Stimulated activated CD8-positive, alpha-beta memory T cell treated with anti-CD3 and anti-CD28 coated beads, Interleukin-15, amount 100 ng/mL, for 1 hour (primary cell): ENCODE measurements at places on chromosomes 3 and 15.
A peak's percentile ranks its signal among the peaks of the same experiment; 100 is the strongest.

- DNase-seq = no peak
Observed at GRCh38 chr3:161940621-161940965, 444.0 kb downstream of the OTOL1 start.

DNA sequence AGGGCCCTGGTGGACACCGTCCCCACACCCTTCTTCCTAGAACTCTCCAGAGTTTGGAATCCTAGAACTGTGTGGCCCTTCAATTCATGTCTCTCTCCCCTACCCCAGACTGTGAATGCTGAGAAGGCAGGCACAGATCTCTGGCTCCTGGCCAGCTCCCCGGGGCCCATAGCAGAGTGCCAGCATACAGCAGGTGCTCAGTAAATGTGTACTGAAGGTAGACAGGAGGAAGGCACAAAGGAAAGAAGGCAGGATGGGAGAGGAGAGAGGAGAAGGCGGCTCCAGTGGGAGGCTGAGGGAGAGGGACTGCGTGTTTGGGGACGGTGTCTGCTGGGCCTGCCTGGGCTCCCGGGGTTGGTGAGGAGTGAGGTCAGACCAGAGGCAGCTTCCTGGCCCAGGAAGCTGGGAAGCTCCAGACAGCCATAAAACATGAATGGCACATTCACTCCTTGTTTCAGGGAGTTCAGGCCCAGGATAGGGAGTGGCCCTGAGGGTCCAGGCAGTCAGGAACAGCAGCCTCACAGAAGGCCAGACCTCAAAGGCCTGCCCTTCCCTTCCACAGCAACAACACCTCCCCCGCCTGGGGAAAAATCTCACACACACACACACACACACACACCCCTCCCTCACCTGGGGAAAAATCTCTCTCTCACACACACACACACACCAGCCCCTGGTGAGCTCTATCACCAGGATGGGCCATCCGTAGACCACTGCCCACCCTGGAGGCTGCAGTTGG is 137.1 kb upstream of the PRR20G start:
- no peak for DNase-seq

- peak; percentile 14 for DNase-seq
Observed at GRCh38 chr3:101643861-101644613, 32.9 kb downstream of the ZBTB11 start.

DNA sequence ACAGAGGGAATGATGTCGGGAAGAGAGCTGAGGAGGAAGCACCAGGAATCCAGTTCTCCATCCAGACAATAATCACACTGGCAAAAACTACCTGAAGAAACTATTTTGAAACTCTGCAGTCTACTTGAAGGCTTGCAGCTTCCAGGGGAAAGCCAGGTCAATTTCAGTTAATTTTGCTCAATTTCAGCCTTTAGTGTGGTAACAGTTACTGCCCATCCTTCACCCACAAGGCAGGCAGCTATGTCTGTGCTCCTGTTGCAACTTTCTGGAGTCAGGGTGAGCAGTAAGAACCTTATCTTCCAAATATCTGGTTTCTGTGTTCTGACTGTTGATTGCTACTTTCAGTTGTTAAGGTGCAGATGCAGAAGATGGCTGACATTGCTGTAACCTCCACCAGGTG is 221.7 kb downstream of the ADAMTS17 start:
- DNase-seq = no peak

GRCh38 chr3:30539206-30539605 is 67.2 kb upstream of the TGFBR2 start:
- no peak for DNase-seq

DNA sequence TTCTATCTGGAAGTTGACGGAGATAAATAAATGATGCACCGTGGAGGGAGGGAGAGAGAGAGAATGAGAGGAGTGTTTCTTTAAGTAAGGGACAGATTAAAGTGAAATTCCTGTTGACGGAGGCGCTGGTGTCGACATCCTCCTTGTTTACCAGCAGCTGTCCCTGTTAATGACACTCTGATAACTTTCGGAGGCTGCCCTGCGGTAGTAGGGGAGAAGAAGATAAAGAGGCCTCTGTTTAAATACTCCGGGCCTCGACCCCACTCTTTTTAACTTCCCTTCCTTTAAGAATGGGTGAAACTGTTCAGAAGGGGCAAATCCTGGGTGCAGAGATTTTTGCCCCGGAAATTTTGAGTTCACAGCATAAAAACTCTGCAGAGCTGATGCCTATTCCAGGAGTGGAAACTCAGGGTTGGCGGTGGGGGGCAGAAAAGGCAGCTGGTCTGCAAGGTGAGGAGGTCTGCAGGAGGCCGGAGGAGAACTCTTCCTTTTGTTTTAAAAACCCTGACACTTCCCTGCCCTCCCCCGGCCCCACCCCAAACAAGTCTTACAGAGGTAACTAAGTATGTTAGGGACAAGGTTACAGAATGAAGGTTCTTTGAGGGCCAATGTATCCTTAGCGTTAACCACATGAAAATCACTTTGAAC is 276.6 kb upstream of the NR2F2 start:
- DNase-seq = no peak

- no peak for DNase-seq
Observed at GRCh38 chr15:91238644-91239425, 138.8 kb downstream of the SV2B start.

DNA sequence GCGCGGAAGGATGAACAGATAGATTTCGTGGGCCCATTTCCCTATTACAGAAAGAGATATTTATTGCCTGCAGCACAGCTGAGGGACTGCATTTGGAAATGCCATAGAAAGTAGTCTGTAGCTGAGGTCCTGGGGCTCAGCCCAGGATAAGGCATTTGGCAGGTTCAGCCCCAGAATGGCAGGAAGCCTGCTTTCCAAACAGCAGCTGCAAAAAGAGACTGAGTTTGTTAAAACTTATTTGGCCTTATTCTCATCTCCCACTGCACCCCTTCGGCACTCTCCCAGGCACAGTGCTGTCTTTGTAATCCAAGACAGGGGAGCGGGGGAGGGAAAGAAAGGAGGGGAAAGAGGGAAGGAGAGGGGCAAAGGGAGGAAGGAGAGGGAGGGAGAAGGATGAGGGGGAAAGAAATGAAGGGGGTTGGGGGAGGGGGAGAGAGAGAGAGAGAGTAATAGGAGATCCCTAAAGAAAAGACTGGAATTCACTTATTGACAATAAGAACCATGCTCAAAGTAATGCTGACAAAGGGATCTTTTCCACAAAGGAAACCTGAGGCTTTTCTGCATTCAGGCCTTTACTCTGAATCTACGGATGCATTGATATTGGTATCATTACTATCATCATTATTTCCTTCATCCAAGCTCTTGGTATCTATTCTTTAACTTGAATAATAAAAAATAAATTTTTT is 94.0 kb upstream of the LRRN1 start:
- DNase-seq = no peak

DNA sequence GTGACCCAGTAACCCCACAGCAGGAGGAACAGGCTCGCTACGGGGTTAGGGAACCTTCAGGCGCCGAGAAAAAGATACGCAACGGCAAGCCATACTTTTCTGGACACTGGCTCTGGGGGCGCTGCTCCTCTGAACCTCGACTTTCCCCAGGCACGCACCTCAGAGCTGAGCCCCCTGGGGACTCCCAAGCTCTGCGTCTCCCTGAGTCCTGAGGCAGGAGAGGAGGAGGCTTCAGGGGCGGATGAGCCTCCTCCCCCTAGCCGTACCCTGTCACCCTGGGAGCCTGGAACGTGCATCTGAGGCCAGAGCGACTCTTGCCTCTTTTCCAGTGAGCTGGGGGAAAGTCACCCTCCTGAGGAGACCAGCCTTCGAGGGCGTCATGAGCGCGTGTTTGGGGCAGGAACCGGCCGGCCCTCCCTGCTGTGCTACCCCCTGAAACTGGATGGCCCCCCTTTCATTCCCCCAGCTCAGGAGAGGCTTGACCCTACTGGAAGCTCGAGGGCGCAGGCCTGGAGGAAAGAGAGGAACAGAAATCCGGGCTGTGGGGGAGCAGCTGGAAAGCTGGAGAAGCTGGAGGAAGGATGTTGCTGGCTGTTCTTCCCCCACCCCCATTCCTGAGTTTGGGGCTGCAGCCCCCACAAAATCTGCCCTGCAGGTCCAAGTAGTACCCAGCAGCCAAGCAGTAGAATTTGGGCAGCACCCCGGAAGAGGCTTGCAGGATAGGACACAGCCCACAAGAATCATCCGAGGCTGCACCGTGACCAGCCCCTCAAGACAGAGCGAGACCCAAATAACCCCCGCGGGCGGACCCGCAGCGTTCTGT is 25.1 kb upstream of the POLG start:
- no peak for DNase-seq

- no peak for DNase-seq
Observed at GRCh38 chr15:84788500-84788899, 28.7 kb upstream of the ALPK3 start.

- DNase-seq = no peak
Observed at GRCh38 chr3:144200466-144200865, 228.8 kb downstream of the DIPK2A start.

GRCh38 chr3:98512576-98512975 is 10.1 kb downstream of the CLDND1 start:
- no peak for DNase-seq

DNA sequence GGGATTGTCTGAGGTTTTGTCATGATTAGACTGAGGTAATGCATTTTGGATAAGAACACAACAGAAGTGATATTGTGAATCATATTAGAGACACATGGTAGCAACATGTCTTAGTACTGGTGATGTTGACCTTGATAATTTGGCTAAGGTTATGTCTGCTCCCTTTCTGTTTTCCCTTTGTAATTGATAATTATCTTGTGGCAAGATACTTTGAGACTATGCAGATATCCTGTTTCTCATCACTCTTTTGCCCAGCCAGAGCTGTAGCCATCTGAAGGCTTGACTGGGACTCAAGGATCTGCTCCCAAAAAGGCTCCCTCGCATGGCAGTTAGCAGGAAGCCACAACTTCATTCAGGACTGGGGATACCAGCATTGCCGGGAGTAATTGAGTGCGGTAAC is 35.3 kb upstream of the LARS2 start:
- DNase-seq = no peak

- no peak for DNase-seq
Observed at GRCh38 chr15:36598529-36599177, 19.2 kb downstream of the CDIN1 start.

DNA sequence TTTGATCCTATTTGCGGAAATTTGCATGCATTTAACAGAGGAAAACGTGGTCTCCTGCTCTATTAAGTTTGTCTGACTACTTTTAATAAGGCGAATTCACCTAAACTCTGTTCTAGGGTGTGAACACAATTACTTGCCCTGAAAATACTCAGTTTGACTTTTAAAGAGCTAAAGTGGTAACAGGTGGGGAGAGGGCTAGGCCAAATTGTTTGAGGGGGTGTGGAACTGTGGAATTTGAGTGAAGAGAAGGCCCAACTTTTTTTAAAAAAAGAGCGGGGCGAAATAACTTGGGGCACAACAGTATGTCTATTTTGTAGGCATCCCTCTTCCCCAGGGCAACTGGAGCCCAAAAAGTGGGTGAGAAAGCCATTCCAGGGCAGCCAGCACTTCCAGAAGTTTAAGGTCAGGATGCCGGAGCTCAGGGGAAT is 580 bp upstream of the FXR1 start:
- DNase-seq = no peak

GRCh38 chr3:123723070-123723469 is 138.2 kb upstream of the HACD2 start:
- no peak for DNase-seq

DNA sequence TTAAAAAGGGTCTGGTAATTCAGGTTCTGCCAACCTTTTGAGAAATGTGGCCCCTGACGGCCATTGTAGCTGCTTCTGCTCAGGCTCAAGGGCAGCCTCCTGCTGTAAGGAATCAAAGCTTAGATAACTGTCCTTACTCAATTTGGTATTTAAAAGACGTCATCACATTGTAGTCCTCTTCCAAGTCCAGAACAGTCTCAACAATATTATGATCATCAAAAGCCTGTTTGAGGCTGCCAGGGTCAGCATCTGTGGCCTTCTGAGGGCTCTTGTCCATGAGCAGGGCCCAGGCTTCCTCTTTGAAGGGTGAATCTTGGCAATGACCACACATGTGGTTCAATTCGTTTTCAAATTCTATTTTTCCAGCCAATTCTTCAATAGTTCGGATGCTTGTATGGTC is 6.0 kb downstream of the C3orf62 start:
- no peak for DNase-seq

GRCh38 chr3:69411346-69411745 is 25.5 kb upstream of the FRMD4B start:
- no peak for DNase-seq

DNA sequence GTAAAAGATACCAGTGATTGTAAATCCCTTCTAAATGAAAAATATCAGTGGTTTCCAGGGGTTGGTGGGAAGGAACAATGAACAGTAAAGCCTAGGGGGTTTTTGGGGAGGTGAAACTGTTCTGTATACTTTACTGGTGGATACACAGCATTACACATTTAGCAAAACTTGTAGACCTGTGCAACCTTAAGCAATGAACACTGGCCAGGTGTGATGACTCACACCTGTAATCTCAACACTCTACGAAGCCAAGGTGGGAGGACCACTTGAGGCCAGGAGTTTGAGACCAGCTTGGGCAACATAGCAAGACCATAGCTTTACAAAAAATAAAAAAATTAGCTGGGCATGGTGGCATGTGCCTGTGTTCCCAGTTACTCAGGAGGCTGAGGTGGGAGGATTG is 1.8 kb downstream of the CCDC13 start:
- DNase-seq = no peak

DNA sequence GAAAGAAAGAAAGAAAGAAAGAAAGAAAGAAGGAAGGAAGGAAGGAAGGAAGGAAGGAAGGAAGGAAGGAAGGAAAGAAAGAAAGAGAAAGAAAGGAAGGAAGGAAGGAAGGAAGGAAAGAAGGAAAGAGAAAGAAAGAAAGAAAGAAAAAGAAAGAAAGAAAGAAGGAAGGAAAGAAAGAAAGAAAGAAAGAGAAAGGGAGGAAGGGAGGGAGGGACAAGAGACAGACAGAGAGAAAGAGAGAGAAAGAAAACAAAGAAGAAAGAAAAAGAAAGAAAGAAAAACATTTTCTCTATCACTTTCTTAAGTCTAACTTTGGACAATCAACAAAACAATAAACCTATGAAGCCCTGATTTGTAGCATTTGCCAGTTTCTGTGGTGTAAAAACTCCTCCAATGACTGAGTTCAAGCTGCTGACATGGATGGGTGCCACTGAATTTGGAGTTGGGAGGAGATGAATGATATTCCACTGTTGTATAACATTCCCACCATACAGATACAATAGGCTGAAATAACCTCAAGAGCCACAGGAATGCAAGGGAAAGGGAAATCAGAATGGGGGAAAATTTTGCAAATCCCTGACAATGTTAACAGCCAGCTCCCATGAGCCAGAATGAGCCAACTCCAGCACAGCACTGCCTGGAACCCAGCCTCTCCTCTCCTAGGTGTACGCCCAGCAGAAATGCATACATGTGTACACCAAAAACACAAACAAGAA is 15.0 kb upstream of the RTP3 start:
- no peak for DNase-seq

DNA sequence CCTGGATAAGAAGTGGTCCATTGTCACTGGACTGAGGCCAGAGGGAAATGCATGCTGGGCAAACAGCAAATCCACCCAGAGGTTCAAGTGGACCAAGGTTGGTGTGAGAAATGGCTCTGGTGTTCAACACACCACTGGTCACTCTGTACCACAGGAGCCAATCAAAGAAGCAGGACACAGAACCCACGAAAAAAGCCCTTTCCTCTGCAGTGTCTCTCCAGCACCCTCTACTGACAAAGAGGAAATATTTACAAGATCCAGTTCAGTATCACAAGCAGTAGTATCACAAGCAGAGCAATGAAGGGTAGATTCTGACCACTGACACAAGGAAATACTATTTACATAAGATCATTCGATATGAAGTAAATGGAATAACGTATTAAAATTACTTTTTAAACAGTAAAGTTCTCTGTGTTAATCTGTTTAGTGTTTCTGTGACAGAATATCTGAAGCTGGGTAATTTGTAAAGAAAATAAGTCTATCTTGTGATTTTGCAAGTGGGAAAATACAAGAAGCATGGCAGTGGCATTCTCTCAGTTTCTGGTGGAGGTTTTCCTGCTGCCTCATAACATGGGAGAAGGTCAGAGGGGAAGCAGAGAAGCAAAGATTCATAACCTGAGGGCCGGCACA is 390.7 kb downstream of the EFHB start:
- DNase-seq = no peak
